Stimulated activated CD8-positive, alpha-beta memory T cell treated with anti-CD3 and anti-CD28 coated beads, Interleukin-4, amount 100 ng/mL, for 4 hours (primary cell): ENCODE measurements at places on chromosomes 5 and 9.

GRCh38 chr5:156155598-156155997, 171.4 kb upstream of the SGCD start:
- DNase-seq: no peak

DNA sequence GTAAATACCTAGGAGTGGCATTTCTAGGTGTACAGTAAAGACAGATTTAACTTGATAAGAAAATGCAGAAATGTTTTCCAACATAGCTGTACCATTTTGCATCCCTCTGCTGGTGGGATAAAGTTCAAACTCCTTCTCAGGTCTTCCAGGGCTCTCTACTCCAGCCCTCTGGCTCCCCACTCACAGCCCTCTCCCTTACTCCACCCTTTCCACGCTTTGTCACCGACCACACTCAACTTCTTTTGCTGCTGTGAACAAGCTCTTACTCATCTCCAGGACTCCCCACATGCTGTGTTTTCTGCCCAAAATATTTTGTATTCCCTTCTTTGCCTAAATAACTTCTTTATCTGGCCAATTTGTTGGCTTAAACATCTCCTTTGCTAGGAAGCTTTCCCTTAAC, 90.6 kb upstream of the OSMR start:
- no peak for DNase-seq

DNA sequence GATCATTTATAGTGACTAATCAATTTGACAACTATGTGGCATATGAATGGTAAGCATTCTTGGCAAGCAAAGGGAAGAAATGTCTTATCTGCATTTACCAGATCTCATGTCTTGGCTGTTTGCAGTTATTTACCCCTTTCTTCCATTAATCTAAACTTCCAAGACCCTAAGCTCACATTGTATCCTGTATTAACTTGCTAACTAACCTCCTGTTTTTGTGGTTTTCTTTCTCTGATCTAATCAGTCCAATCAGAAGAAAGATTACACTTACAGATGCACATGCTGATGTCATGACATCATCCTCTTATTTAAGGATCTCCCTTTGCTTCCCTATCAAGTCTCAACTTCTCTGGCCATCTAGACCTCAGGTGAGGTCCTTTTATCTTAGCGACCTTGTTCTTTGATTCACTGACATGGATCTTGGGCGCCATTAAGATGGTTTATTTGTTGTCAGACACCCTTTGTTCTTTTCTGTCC, 95.5 kb downstream of the F2RL2 start:
- DNase-seq: no peak

DNA sequence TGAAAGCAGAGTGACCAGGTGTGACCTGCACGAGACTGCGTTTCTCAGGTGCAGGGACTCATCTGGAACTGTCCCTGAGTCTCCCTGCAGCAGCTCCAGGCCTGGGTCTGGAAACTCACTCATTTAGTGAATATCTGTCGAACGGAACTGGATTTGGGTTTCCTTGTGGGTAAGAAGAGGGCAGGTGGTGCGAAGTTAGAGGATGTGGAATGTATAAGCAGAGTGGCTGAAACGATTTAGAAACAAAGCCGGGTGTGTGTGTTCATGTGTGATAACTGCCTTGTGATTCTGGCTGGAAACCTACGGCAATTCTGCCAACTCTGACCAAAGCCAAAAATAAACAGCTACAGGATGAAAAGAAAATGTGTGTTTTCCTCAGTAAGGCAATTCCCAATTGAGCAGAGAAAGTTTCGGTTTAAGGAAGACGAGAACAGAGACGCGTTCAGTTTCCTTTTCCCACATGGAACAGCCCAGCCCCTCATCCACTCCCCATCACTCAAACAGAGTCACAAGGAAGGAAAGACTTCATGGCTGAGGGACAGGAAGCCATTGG, 130.3 kb downstream of the NSG2 start:
- DNase-seq: no peak

DNA sequence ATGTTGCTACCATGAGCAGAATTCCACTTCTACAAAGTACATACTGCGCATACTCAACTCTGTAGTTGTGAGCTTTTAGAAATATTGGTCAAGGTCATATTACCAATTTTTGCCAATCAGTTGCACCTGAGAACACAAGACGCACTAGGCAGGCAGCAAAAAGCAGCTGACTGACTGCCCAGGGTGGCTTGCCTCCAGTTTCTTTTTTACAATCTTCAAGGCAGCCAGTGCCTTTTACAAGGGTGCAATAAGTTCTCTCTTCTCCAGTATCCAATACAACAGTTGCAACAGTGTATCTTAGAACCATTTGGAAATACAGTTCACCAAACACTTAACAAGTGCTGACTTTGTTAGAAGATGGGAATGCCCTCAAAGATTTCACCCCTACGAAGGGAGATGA, 16.1 kb upstream of the FOXB2 start:
- DNase-seq: no peak

DNA sequence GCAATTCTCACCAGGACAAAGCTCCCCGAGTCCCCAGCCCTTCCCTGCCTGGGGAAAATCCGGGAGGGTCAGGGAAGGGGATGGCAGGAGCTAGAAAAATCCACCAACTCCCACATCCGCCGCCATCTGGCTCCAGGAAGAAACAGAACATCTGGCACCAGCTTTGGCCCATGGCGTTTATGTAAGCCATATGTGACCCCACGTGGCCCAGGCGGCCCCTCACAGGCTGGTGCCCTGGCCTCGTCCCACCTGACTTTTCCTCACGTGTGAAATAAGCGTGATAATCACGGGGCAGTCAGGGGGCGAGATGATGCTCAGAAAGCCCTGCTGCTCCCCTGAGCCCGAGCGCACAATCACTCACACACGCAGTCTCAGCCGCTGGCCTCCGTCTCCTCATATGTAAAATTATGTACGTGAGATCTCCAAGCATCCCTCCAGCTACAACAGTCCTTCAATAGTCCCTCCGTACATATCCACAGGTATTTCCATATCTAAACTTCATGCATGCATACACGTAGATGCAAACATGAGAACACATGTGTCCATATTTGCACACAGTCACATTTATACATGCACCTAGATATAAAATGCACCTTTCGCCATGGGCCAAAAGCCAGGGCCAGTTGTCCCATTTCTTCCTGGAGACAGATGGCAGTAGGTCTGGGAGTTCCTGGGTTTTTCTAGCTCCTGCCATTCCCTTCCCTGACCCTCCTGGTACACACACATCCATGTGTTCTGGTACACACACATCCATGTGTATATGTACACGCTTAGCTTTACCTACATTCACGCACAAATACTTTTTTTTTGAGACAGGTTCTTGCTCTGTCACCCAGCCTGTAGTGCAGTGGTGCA, 28.9 kb downstream of the PLPP7 start:
- DNase-seq: no peak
